ENCODE measurements at places on chromosomes 2 and 18. TPM values are rescaled to one million over a fixed set of nuclear protein-coding genes. Genes with fewer than 3 reads are reported as not detected.

DNER gene
- 3.0 TPM for total RNA-seq

HOXD13 gene
- not detected for total RNA-seq

ALK gene
- not detected for total RNA-seq

ABCG8 gene
- not detected for total RNA-seq

GCKR gene
- 0.34 TPM for total RNA-seq

CFLAR gene
- total RNA-seq: 24.7 TPM

COX7A2L gene
- total RNA-seq: 197 TPM

GPR39 gene
- 3.7 TPM for total RNA-seq

NIFK gene
- total RNA-seq: 21.9 TPM

All from bronchus fibroblast of lung (primary cell).